Tongue (tissue), 3 donors: ENCODE measurements at places on chromosomes 2 and 18. TPM values are rescaled to one million over a fixed set of nuclear protein-coding genes. Genes with fewer than 3 reads are reported as not detected.

Gene RMDN2
- 10.9 TPM for total RNA-seq

Gene PLB1
- total RNA-seq = 2.4 TPM

Gene ATP6V1B1
- 4.3 TPM for total RNA-seq

Gene FBXO15
- total RNA-seq = 0.21 TPM

Gene RAB27B
- total RNA-seq = 3.7 TPM

Gene STPG4
- not detected for total RNA-seq

Gene RANBP2
- total RNA-seq = 98.0 TPM

Gene CYP27C1
- 4.4 TPM for total RNA-seq
